ENCODE measurements at places on chromosomes 1 and 21.
A peak's percentile ranks its signal among the peaks of the same experiment; 100 is the strongest.

- no peak for DNase-seq
Observed at GRCh38 chr1:172251486-172251885, 169.0 kb upstream of the C1orf105 start.

GRCh38 chr1:71435951-71436350, 355.1 kb upstream of the ZRANB2 start:
- no peak for DNase-seq

DNA sequence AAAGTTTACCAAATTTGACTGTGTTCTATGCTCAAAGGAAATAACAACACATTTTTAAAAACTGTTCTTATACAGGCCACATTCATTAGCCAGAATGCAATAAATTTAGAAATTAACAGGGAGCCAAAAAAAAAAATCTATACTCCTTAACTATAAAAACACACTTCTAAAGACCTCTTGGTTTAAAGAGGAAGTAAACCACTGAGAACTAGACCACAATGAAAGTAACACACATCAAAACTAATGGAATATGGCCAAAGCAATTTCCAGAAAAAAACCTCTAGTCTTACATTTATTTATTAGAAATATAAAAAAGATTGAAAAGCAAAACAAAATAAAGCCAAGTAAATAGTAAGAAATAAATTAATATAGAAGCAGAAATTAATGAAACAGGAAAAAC, 48.9 kb upstream of the GADD45A start:
- peak; percentile 51 for DNase-seq

DNA sequence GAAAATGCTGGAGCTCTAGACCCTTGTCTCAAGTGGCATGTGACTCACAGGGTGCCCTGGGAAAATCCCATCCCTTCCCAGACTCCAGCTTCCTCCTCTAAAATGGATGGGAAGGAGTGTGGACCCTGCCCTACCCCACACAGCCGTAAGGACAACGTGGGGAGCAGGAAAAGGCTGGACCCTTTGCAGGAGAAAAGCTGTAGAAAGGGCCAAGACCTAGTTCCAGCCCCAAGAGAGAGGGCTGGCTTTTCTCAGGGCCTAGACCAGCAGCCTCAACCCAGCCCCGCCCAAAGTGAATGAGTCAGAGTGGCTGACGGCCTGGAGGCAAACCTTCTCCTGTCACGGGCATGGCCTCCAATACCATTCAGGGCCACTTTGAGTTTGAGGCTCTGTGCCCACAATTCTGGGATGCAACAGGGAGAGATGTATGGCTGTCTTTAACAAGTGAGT, 1.1 kb downstream of the LAMB3 start:
- DNase-seq: peak; percentile 74

DNA sequence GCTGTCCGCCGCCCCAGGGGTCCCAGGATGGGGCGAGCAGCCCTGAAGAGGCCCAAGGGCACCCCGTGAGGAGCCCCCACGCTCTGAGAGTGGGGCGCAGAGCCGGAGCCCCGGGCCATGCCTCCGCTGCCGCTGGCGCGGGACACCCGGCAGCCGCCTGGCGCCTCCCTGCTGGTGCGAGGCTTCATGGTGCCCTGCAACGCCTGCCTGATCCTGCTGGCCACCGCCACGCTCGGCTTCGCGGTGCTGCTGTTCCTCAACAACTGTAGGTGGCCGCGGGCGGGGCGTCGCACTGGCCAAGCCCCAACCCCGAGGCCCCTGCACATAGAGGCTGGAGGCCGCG, 14.5 kb downstream of the AGRN start:
- no peak for DNase-seq

DNA sequence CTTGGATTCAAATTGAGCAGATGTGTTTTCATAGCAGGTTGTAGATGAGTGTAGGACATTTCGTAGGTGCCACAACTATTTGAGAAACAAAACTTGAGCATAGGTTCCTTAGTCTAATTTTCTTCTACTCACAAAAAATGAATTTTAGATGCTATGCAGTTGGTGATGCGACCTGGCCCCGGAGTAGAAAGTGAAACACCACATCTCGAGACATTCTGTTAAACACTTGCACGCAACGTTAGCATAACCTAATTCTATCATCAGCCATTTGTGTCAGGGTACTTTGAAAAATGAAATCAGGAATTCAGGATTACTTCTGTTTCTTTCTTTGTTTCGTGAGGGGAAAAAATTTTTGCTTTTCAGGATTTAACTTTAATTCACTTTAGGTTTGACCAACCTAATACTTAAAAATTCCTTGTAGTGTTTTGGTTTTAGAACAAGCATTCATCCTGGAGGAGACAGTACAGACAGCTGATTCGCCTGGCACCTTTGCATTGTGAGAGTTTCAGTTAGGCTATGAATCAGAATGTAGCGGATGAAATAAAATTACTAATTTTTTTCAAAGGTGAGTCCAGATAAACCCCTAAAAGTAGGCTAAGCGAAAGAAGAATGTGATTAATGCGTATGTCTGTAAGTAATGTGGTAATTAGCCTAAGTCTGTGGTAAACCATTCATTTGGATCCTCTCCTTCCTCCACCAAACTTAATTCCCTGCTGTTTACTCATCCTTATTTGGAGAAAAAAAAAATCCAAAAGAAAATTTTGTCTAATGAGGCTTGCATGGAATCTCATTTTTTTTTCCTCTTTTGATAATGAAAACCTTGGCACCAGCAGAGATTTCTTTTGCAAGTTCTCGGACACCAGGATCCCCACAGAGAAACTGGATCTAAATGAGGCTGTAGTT, 44.9 kb downstream of the MAP3K21 start:
- no peak for DNase-seq

- no peak for DNase-seq
Observed at GRCh38 chr1:64517640-64518039, 47.7 kb downstream of the CACHD1 start.

DNA sequence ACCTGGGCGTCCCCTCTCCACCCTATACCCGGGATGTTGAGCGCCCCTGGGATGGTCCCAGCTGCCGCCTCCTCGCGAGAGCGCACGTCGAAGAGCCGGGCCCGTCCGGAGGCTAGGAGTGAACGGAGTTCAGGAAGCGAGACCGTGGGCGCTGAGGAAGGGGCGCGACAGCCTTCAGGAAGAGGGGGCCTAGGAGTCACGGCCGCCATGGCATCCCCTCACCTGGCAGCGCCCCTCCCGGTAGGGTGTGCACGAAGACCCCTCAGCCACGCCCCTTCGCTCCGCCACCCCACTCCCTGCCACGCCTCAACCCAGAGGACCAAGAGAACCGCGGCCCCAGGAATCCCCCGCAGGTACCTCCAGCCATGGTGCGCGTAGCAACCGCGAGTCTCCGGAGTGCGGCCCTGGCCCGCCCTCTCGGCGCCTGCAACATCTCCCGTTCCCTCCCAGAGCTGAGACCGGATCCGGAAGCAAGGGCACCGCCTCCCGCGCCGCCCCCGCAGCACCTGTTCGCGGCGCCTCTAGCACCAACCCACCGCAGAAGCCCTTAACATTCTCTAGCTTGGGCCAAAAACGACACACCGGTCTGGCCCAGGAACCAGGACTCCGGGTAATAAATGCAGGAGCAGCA, at the start of gene TSTD1:
Gene TSTD1, minus strand, starts transcription at position 442 of the 631 bp plus-strand sequence. Its CDS starts 75 bp downstream, at position 367.
- DNase-seq: no peak

GRCh38 chr1:186272486-186272885, 102.6 kb downstream of the TPR start:
- peak; percentile 62 for DNase-seq

DNA sequence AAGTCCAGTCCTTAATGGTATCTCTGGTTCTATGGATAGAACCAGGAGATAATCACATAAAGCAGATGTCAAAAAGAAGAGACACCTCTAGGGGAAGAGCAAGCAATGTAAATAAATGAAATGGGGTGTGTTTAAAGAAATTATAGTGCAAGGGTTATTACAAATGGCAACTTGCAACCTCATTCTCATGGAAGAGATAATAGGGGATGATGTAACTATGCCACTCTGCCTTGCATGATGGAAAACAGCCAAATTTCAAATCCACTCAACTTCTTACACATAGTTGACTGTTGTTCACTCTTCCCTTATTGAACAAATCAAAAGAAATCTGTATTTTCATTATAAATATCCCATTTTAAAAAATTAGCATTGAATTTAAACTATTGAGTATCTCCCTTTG, 274.0 kb upstream of the TMPRSS15 start:
- DNase-seq: peak; percentile 51

DNA sequence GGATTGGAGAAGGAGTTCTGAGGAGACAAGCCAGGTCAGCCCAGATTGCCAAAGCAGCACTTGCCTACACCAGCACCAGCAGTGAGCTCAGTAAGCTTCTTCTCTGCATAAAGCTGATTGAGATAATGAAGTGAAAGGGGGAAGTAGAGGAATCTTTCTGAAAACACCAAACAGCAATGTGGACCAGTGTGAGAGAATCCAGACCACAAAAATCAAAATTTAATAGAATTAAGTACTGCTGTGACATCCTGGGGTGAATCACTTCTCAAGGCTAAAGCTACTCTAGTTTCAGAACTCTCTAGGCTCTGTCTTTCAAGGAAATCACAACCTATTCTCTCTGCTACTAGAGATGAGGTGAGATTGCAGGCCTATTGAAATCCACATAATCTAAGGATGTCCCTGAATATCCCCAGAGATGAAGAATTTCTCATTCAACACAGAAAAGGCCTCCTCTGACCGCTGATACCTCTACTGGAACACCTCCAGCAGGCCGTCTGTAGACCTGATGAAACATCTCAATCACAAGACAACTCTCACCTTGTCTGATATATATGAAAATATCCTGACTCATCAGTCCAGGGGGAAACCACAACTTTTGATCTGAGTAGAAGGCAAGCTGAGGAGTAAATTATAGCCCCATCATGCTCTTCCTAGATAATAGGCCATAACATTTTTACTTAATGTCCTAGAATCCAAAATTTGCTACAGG, at the start of gene FCRL4:
Gene FCRL4, minus strand, starts transcription at position 127 of the 709 bp plus-strand sequence. CDS start 141 bp downstream, outside the sequence.
- no peak for DNase-seq

GRCh38 chr1:11842154-11843041, 5.2 kb downstream of the NPPA start:
- peak; percentile 98 for DNase-seq

- DNase-seq: no peak
Observed at GRCh38 chr1:29478151-29478791, 241.9 kb downstream of the PTPRU start.

DNA sequence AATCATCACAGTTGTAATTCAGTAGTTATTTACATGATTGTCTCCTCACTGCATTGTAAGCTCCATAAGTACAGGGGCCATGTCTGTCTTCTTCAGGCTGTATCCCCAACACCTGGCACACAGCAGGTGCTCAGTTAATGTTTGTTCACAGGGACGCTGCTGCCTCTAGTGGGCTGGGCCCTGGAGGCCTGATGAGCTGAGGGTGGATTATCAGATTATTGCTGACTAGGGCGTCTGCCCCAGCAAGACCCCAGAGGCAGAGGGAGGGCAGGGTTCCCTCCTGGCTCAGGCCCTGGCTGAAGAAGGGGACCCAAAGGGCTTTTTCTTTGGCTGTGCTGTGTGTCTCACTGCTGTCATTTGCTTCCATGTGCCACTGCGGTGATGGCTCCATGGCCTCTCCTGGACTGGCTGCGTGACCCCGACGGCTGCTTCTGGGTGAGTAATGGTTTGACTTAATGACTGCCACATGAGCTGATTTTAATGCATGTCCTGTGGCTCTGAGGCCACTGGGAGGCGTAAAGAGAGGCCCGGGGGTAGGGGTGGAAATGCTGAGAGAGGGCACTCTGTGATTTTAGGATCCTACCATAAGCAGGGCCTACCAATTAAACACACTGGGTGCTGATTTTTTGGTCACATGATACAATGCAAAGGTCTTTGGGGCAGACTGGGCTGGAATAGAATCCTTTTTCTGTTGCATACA, 20.8 kb upstream of the EPB41 start:
- DNase-seq: peak; percentile 43

DNA sequence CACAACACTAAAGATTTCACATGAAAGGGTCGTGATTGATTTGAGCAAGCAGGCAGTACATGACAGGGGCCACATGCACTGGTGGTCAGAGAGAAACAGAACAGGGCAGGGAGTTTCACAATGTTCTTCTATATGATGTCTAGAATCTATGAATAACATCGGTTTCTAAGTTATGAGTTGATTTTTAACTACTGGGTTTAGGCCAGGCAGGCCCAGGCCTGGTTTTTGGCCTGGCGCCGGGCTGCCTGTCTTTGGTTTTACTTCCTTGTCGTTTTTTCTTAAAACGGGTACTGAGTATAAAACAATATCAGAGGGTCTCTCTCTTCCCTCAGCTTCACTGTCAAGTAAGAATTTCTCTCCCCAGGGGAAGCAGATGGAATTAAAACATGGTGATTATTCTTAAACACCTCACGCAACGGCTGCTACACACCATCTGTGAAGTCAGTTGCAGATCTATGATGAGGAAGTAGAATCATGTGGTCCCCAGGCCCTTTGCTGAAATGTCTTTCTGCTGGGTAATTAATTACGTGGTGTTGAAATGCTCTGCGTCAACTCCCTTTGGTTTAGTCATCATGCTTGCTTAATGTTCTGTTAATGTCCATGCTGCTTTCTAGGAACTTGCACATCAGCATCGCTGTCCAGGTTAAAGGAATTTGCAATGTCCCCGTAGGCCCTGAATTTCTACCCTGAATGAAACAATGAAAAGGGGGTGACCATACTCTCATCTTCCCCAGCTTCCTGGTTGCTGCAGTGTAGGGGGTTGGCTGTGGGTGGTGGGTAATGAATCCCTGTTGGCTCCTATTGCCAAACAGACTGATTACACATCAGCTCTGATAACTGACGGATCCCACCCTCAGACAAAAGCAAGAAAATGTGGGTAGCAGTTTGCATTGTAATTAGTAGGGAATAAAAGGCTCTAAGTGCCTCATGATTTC, 70.3 kb downstream of the SERINC2 start:
- DNase-seq: peak; percentile 85

- peak; percentile 17 for DNase-seq
Observed at GRCh38 chr1:244083383-244083943, 32.4 kb downstream of the ZBTB18 start.

DNA sequence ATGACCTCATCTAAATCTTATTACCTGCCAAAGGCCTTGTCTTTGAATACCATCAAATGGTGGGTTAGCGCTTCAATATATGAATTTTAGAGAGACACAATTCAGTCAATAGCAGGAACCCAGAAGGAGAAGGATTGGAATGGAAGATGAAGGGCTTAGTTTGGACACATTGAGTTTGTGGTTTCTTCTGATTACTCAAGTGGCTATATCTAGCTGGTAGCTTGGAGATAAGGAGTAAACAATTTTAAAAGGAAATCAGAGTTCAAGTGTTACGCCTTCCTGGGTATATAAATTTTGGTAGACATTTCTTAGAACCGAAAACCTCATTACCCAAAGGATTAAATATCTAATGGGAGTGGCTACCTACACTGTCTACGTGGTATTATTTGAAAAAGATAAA, 80.2 kb downstream of the RGS2 start:
- DNase-seq: peak; percentile 65

- DNase-seq: peak; percentile 80
Observed at GRCh38 chr1:169368406-169368769, 393 bp downstream of the BLZF1 start.

GRCh38 chr1:40232444-40232843, 15.3 kb upstream of the TMCO2 start:
- DNase-seq: no peak

DNA sequence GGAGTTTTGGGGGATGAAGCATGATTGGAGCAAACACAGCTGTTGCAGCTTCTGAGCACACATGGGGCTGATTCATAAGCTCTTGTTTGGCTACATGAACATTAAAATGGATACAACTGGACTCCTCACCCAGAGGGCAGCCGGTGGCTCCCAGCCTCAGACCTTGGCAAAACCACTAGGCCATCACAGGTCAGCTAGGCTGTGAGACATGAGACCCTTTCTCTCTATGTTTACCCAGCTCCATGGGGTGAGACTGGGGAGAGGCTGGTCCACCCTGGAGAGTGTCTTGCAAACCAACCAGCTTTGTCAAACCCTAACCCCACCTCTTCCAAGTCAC, 388.7 kb downstream of the PTPRU start:
- no peak for DNase-seq
